ENCODE measurements at places on chromosomes 2 and 18.

GRCh38 chr2:147460155-147460554 is 384.7 kb upstream of the ACVR2A start:
- DNase-seq: no peak

DNA sequence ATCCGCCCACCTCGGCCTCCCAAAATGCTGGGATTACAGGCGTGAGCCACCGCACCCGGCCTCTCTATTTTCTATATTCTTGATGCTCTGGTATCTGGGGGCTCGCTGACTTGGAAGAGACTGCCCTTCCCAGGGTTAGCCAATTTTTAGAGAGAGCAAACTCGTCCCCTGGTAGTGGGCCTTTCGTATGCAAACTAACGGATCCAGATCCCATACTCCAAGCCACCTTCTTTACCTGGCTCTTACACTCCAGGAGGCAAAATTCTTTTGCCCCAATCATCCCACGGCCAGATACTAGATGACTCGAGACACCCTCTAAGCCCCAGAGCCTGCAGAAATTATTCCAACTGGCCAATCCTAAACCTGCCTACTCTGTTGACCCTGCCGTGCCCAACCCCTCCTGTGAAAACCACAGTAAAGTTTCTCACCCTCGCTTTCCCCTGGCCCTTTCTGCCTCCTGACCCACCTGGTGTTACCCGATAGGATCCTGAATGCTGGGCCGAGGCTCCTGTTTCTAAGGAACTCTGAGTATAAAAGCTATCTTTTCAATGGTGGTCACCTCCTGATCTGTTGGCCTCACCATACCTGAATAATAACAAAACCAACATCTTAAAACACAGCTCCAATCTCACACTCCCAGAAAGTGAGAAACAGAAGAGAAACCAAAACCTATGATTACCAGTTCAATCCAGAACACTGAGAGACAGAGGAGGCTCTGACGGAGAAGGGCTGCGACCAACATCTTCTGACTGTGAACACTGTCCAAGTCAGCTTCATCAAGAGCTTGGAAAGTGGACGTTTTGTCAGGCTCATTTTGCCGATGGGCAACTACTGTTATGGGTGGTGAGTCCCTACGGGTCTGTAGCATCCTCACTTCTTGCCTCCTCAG is 57.6 kb upstream of the ZNF532 start:
- no peak for DNase-seq

DNA sequence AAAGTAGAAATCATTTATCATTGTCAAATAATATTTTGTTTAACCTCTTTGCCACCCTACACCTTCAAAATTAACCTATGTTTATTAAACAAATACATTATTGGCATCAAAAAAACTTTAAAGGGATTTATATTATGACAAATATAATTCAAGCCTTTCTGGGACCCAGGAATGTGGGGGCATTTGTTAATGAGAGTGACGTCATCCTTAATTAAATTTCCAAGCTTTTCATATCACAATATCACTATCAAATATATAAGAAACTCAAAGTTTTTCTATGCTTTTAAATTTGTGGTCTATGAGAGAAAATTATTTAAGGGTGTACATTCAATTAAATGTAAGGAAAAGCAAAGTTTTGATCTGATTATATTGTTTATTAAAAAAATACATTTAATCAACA is 307.4 kb upstream of the POU3F3 start:
- DNase-seq: no peak

DNA sequence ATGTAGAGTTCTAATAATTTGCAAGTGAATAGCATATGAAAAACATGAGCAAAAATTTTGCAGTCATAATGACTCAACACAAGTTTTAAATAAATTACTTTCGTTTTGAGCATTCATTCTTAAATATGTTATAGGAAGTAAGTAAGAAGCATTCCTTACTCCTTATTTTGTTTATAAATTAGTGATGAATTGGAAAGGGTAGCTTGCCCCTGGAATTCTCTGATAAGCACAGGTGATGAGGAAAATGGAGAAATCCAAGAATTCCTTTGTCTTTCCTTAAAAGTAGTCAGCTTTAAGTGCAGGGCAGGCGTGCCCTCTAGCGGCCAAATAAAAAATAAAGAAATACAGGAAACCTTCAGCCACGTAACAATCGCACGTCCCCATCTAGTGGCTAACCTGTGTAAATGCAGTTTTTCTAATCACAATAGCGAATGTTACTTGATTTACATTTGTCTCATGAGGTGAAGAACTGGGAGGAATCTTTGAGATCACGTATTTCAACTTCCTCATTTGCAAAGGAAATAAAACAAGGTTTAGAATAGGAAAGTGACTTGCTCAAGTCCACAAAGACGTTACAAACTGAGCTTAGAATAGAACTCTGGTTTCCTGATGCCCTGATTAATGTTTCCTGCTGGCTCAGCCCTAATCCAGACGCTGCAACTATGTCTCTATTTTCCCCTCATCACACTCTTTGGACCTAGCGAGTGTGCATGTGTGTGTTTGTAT is 47.2 kb upstream of the ZNG1B start:
- DNase-seq: peak; percentile 82

- peak; percentile 19 for DNase-seq
Measured at GRCh38 chr18:76923485-76924085, 101.2 kb downstream of the ZNF236 start.

DNA sequence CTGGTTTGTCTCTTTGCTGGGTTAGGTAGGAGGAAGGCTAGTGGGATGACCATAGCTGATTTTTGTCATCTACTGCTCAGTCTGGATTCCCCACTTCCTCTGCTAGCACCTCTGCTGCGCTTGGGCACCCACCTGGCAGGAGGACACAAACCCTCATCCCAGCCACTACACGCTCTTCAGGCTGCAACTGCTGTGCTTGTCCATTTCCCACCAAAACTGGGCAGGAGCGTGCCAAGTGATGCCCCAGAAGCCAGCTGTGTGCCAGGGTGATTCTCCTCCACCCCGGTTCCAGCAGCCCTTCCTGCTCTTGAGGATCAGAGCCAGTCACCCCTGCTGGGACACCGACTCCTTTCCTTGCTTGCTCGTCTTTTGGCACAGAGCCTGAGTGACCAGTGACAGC is 15.7 kb upstream of the PER2 start:
- DNase-seq: no peak

- no peak for DNase-seq
Measured at GRCh38 chr2:136250131-136250530, 132.2 kb upstream of the CXCR4 start.

DNA sequence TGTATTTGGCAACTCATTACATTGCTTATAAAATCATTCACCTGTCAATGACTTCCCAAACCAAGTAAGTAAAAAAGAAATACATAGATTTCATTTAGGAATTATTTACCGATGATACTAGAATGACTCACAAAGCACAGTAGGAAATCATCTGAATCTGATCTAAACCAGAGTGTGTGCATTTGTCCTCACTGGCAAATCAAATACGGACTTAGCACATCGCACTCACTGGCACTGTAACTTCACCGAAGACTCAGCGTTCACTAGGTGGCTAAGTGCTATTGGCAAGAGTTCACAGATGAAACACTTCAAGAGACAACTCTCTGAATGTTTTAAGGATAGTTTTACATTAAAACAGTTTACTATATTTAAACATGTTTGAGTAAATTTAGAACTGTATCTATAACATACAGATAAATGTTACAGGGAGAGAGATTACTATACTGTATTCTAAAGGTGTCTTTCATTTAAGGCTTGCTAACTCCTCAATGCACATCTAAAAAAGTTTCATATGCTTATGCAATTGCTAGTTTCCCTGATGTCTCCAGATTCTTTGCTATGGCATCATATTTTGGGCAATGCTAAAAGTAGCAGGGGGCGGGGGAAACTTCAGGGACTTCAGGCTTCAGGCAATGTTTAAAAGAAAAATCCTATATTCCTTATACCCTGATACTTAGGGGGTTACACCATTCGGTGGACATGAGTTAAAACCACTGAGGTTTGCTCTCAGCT is 48.8 kb downstream of the STK39 start:
- no peak for DNase-seq

DNA sequence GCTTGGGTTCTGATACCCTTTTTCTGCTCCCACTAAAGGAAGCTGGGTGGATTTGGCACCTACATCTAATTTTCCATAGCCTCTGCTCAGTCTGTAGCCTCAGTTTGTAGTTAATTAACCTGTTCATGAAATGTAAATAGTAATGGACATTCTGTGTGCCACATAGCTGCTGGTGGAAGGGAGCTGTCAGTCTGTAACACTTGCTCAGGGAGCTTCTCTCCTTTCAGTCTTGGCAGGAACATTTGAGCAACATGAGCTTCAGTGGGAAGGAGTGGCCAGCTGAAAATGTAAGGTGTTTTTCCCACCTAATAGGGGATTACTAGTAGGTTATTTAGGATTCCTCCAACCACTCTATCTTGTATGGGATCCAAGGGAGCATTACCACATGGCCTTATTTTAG is 203.4 kb downstream of the ASXL3 start:
- no peak for DNase-seq

DNA sequence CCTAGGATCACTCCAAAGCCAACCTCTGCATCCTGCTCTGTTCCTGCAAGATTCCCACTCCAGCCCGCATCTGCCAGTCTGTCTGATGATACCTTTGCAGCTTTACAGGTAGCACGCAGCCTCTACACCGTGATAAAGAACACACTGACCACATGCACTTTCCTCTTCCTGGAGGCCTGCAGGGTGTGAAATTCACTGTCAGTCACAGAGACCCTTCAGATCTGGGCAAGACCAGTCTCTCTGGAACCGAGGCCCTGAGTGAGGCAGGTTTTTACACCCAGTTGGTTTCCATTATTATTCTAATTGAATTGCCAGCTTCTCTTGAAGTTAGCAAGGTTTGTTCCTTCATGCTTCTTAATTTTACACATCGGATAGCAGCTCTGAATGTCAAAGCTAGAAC is 30.5 kb upstream of the TWIST2 start:
- DNase-seq: no peak

DNA sequence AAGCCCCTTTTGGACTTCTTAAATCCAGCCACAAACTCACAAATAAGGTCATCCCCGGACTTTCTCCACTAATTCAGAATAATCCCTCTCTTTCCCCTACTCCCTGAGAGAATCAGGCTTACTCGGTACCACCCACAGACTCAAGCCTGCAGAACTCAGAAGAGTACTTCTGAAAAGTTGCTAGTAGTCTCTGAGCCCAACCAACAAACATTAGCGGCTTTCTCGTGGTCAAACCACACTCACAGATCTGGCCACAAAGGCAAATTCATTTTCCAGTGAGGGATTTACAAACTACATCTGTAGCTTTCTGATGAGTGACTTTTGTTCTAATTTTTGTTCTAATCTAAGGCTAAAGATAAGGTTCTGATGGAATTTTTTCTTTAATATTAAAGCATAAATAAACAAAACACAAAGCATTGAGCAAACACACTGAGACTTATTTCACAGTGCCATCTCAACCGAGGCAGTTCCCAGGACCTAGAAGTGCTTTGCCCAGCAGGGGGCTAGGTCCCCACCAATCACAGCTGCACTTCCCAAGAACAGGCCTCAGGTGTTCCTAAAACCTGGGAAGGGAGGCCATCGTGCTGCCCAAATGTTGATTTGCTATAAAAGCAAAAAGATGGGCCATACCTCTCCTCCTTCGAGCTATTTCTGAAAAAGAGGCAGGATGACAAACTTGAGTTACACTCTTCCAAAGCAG is 110.7 kb downstream of the COLEC12 start:
- no peak for DNase-seq

GRCh38 chr2:6554466-6554865 is 311.2 kb downstream of the CMPK2 start:
- no peak for DNase-seq

DNA sequence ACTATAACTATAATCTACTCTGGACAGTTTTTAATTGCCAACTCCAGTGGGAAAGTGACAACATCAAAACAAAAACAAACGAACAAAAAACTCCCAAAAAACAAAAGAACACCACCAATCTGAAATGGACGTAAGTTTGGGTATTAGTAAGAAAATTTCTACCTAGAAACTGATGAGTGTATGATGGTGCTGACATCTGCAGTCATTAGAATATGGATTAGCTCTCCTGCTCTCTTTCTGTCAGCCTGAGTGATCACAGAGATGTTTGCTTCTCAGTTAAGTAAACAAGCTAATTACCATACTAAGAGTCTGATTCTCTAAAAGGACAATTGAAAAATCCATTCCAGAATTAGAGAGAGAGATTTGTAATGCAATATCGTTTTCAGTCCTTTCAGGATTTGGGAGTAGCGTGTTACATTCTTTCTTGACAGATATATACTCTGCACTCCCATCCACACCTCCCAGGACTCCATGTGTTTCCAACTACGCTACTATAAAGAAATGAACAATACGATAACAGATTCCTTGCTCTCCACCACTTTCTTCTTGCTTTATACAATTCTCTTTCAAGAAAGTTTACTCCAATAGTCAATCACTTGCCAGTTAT is 1347.4 kb upstream of the PIK3C3 start:
- no peak for DNase-seq

GRCh38 chr2:97858442-97858841 is 137.3 kb downstream of the TMEM131 start:
- DNase-seq: peak; percentile 28

All from cerebellar cortex (tissue), 1 donor.